Stimulated activated CD8-positive, alpha-beta memory T cell treated with anti-CD3 and anti-CD28 coated beads, Interleukin-12 subunit alpha, Interleukin-12 subunit beta, amount 100 ng/mL, for 1 hour (primary cell): ENCODE measurements at places on chromosomes 3 and 15.

DNA sequence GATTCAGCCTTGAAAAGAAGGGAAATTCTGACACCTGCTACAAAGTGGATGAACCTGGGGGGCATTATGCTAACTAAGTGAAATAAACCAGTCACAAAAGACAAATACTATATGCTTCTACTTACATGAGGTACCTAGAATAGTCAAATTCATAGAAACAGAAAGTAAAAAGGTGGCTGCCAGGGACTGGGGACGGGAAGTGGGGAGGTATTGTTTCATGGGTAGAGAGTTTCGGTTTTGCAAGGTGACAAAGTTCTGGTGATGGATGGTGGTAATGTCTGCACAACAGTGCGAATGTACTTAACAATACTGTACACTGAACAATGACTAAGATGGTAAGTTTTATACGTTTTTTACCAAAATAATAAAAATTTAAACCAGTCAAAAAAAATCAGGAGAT lies 4.8 kb downstream of the IDH2 start:
- no peak for DNase-seq

DNA sequence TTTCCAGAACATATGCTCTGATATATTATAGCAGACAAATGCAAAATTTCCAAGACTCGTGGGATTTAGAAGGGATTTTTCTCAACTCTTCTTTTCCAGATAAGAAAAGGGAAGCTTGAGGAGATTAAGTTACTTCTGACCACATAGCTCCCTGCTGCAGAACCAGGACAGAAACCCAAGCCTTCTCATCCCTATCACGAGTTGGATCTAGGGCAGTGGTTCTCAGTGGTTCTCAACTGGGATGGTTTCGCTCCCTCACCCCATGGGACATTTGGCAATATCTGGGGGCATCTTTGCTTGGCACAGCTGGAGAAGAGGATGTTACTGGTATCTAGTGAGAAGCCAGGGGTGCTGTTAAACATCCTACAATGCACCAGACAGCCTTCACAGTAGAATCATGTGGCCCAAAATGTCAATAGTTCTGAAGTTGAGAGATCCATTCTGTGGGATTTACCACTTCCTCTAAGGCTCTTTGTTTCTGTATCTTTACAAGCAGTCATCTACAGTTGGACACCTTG lies 64.2 kb downstream of the LIPC start:
- DNase-seq, result no peak

DNA sequence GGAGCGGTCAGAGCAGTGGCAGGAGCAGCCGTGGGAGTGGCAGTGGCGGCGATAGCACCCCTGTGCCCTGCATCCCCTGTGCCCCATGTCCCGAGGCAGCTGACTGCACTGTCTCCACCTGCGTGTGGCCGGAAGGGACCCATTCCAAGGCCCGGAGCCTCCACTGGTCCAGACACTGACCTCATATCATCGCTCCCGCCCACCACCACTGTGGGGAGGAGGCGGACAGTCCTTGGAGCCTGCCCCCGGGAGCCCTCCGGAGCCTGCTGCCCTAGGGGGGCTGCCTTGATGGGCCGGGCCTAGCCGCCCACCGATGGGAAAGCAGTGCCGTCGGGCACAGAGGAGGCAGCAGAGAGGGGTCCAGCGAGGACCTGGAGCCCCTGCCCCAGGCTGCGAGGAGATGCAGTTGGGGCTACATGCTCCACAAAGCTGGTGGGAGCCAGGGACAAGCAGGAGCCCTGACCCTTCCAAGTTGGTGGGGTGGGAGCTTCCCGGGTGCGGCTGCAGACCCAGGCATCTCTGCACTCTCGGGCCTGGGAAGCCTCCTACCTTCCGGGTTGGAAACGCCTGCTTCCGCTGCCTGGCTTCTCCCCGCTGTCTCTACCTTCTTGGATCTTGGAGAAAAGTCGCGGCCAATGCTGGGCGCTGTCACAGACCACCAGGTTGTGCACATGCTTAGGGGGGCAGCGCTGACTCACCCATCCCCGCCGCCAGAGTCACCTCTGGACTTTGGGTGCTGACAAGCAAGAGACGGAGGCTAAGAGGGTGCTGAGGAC lies 283.2 kb upstream of the ROBO1 start:
- no peak for DNase-seq

GRCh38 chr3:119783883-119784282 lies 2.0 kb downstream of the NR1I2 start:
- DNase-seq, result no peak

DNA sequence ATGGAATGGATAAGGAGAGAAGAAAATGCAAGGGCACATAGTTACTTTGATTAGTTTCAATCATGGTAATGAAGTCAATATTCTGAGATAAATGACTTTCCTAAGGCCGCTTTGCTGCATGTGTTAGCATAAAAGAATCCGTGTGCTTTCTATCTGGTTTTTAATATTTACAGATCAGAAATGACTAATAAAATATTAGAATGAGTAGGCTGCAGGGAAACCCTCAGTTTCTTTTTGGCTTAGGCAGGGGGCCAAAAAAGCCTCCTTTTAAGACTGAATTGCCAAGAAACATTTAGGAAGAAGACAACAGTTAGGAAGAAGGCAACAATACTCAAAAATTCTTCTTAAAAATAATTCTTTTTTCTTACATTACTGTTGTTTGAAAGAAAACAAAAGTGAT lies 11.6 kb downstream of the NEK11 start:
- DNase-seq, result no peak

DNA sequence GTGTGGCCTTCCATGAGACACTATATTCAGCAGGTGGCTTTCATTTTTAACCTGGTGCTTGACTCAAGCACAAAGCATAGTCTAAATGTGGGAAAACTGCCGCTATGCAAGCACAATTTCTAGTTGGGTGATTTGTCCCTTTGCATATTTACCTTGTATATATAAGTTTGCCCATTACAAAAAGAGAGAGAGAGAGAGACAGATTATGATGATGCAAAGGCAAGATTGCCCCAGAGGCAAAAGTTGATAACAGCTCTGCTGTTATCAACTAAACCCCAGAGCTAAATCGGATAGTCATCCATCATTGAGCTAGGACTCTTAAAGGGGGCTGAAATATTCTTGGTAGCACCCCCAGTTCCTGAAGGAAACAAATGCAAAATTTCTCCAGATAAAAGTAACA lies 141.5 kb downstream of the AQP9 start:
- no peak for DNase-seq

GRCh38 chr3:188326111-188326510 lies 172.2 kb downstream of the LPP start:
- no peak for DNase-seq

DNA sequence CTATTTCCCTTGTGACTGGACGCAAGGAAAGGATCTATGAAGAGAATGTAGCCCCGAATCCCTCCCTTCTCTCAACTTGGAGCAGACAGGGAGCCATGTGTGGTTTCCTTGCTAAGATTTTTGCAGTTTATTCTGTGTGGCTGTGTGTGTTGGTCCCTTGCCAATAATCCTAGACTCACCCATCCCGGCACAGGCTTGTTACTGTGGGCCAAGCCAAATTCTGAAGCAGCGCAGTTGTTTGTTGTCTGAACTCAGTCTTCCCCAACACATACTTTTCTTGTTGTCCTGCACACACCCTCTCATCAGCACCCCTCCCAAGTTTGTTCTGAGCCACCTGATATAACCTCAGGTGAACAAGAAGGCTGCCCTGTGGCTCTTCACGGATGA lies 193.3 kb upstream of the CTDSPL start:
- DNase-seq, result no peak

GRCh38 chr3:120025520-120025919 lies 68.7 kb downstream of the GSK3B start:
- no peak for DNase-seq

DNA sequence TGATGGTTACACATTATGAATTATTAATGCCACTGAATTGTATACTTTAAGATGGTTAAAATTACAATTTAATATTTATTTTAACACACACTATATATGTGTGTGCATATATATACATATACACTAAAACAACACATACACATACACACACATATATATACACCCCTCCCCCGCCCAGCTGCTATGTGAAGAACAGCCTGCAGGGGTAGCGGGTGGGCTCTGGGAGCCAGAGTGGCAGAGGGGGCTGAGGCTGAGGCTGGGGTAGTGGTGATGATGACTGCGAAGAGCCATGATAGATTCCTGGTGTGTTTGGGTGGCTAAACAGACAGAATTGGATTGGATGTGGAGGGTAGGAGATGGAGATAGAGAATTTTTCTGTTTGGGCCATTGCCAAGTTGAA lies 39.4 kb upstream of the APEH start:
- no peak for DNase-seq

GRCh38 chr3:29525254-29525881 lies 244.5 kb downstream of the RBMS3 start:
- no peak for DNase-seq

- DNase-seq, result no peak
Measured at GRCh38 chr3:175511219-175511785, 652.2 kb downstream of the NAALADL2 start.

DNA sequence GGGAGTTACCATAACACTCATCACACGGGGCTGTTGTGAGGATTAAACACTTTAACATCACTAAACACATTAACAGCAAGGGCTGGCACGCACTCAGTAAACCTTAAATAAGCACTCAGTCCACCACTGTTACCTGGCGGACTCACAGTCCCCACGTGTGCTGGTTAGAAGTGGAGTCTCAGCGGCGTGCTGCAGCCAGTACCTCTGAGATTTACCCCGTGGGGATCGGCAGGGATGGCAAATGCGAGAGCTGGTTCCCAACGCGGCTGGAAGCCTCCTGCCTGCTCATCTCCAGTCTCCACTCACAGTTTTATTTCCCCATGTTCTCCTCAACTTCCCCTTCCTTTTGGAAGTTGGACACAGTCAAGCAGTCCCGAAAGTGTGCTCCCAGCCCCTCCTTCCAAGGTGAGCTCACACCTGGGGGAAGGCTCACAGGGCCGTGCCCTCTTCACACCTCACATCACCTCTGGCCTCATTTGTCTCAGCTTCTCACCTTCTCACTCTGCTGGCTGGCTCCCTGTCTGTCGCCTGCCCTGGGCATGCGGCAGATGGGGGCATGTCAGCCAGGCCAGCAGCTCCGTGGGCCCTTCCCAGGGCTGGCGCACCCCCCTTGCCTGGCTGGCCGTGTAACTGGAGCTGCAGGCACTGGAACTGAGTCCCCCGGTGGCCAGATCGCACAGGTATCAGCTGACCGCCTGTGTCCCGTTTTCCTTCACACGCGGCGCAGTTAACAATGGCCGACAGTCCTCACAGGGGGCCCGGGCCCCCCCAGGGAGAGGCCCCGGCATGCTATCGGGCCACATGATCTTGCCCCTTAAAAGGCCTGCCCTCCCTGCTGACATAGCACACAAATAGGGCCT lies 87.1 kb downstream of the WNT7A start:
- no peak for DNase-seq
